Naive thymus-derived CD4-positive, alpha-beta T cell (primary cell): ENCODE measurements at places on chromosomes 4 and X. TPM values are rescaled to one million over a fixed set of nuclear protein-coding genes. Genes with fewer than 3 reads are reported as not detected.

The NOCT gene
- total RNA-seq: 1.6 TPM

The PCGF3 gene
- 64.2 TPM for total RNA-seq

DNA sequence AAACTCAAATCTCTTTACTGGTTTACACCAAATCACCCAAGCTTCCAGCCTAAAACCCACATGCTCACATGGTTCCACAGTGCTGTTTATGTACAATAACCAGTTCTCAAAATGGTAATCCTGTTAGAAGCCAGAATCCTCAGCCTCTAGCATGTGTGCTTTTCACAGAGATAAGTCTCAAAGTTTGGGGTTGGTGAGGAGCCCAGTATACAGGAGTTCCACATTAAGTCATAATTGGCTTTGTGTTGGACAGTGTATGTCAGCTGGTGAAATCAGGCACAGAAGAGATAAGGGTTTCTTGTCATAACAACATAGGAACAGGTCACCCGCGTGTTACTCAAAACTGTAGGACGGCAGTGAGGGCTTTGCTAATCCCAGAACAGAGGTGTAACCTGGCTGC is at the start of gene TRIML1:
TRIML1 (plus strand) TSS at position 301 of the 400 bp plus-strand sequence. CDS start 118 bp downstream, outside the sequence.
- H3K27ac ChIP-seq: no peak within 1 kb of the TSS
- no peaks in the 10 kb centered on the region for H3K4me1 ChIP-seq
- no peak within 1 kb of the TSS for H3K4me3 ChIP-seq
- H3K36me3 ChIP-seq: no peaks in the 10 kb centered on the region
- H3K27me3 ChIP-seq: no peaks in the 10 kb centered on the region

DNA sequence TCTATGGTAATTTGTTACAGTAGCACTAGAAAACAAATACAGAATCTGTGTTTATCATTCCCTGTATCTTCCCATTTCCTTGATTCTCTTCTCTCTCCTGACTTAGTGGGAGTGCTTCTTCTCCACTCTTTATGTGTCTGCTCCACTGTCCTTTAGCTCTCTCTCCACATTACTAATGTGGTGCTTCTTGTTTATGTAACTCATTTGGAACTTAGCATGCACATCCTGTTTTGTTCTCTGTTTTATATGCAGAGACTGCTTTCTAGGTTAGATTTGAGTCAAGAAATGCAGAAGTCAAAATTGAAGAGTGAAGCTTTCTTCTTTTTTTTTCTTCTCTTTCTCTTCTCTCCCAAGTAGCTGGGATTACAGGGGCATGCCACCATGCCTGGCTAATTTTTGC is 25.9 kb downstream of the ADH1A start:
- H3K27me3 ChIP-seq: no peaks in the 10 kb centered on the region
- DNase-seq: no peak
- H3K36me3 ChIP-seq: no peaks in the 10 kb centered on the region
- H3K4me1 ChIP-seq: no peaks in the 10 kb centered on the region
- no peak overlapping the region for H3K27ac ChIP-seq

The GBA3 gene
- total RNA-seq: not detected

The ARR3 gene
- total RNA-seq: not detected

- no peak overlapping the region for H3K4me3 ChIP-seq
- no peaks in the 10 kb centered on the region for H3K36me3 ChIP-seq
- no peak overlapping the region for H3K27ac ChIP-seq
- DNase-seq: no peak
These were observed 139.8 kb downstream of the BCOR start for GRCh38 chrX:39957816-39958566.

The SMARCA1 gene
- total RNA-seq: 1.1 TPM

The VSIG4 gene
- total RNA-seq: 0.32 TPM
